H7 (cell line): ENCODE measurements at places on chromosomes 1 and 21. TPM values are rescaled to one million over a fixed set of nuclear protein-coding genes. Genes with fewer than 3 reads are reported as not detected.

DNA sequence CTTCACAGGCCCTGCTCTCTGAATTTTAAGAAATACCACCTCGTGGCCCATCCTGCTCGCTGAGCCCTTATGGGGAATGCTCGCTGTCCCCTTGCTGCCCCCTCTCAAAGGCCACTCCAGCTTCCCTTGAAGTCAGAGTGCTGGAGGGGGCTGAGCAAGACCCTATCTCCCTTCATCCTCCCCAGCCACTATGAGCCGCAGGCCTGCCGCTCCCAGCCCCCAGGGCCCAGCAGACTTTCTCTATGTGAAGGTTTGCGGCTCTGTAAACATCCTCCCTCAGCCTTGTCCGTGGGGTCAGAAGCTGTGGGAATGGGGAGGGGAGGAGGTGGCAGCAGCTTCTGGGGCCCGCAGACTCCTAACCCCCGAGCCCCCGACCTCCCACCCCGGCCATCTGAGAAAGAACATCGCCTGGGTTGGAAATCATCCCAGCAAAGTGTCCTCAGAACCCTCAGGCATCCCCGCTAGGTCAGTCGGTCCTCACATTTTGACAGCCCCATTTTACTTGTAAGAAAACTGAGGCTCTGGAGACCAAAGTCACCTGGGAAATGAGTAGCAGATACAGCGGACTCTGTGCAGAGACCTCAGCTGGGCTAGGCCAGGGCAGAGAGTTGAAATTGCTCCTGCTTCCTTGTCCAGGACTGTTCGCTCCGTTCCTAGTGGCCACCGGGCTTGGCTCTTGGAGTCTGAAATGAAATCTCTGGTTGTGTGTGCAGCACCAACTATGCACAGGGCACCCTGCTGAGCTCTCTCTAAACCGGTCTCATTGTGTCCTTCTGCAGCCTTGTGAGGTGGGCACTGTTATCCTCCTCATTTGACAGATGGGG is 4.4 kb downstream of the KCNQ4 start:
- peak; percentile 64 for DNase-seq

The ELF3 gene
- total RNA-seq = 3.6 and 6.9 TPM in 2 replicates

GRCh38 chr1:29639156-29639736 is 402.9 kb downstream of the PTPRU start:
- no peak for DNase-seq

DNA sequence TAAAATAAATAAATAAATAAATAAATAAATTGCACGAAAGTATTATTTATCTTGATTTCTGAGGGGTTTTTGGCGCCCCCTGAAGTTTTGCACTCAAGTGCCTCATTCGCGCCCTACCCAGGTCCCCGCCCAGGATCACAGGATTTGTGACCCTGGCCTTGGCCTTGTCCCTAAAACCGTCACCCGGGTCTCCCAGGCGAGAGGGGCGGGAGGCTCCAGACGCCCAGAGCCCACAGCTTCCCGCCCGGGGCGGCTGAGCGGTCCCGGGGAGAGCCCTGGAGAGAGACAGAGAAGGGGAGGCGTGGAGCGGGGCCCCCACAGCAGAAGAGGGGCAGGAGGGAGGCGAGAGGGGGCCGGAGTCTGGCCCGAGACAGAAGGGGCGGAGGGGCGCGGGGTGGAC is 91.8 kb upstream of the CASZ1 start:
- DNase-seq = peak; percentile 79

DNA sequence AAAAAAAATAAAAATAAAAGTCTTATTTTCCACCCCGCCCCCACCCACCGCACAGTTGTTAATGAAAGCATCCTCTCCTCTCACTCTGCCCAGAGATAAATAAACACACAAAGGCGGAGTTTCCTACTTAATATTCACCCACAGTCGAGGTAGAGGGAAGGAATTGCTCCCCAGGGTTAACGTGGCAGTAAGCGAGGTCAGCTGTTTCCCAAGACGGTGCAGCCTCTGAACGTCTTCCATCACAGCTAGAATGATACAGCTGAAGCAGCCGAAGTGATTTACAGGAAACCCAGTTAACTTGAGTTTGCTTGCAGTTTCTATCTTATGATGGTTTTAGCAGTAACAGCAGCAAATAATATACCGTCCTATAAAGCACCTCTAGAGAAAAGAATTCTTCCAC is 283.9 kb downstream of the PBX1 start:
- DNase-seq = no peak

GRCh38 chr1:176719447-176719846 is 256.5 kb downstream of the PAPPA2 start:
- DNase-seq = no peak

- no peak for DNase-seq
These were observed 86.2 kb downstream of the CAMTA1 start for GRCh38 chr1:6871300-6871972.

DNA sequence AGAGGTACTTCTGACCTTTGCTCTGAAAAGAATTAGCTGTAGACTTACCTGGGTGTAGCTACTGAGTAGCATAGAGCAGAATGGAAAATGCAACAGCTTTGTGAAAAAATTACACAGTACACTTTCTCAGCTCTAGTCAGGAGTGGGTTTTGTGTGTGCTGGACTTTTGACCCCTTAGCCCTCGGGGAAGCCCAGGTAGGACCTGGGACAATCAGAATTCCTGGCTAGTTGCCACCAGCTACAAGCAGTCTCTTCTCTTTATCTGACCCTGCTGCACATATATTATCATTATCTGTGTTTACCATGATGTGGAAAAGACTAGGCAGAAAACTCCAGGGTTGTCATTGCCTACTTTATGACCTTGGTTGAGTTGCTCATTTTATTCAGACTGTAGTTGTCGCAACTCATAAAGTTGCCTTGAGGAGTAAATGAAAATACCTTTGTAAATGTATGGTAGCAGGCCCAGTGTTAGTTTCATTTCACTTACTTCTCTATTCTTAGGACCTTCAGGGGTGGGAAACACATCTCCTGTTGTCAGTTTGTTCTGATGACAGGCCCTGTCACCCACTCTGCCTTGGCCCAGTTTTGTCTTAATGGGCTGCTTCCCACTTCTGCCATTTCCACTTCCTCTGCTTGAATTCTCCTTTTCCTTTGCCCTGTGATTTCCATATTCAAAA is 5.4 kb downstream of the NEK7 start:
- DNase-seq = no peak

GRCh38 chr1:153945131-153945794 is 1.3 kb downstream of the DENND4B start:
- peak; percentile 67 for DNase-seq

DNA sequence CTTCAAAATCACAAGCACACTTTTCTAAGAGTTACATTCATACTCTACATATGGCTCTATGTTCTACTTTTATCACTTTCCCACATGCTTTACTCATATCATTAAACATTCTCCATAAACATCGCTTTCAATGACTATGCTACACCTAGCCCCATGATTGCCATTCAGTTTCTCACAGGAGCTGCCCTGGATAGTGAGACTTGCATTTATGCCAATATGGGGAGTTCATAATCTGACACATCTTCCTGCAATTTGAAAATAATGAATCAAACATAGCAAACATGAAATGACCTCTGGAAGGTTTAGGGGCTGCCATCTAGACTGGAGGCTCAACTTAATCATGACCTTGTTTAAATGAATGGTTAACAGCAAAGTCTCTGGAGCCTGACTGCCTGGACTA is 9.0 kb upstream of the CYP4A22 start:
- DNase-seq = no peak

DNA sequence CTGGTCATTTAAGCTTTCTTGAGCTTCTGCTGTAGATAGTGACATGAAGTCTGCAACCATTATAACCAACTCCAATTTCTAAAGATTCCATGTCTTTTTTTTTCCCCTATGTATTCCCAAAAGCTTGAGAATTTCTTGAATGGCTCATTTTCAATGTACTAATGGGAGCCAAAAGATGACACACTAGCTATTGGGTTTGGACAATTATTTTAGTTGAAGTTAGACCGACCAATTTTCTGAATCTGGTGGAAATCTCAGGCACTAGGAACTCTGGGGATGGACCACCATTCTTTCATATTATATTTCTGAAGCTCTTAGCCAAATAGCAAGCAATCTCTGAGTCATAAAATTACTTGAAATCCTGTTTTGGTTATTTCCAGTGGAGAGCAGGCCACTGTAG is 617.4 kb upstream of the ADAMTS5 start:
- no peak for DNase-seq

DNA sequence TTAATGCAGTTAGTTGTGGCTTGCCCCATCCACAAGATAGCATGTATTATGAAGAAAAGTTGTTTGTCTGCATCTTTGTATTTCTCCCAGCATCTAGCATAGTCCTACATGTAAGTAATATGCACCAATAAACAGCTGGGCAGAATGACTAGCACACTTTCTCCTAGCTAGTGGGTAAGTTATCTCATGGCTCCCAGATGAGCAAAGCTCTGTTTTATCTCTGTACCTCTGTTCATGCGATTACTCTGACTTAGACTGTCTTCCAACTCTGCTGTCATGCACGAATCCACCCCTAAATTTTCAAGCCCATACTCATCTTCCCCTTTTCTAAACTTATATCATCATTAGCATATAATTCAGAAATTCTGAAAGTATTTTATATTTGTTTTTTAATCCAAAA is 37.5 kb upstream of the KCTD3 start:
- DNase-seq = no peak

- no peak for DNase-seq
These were observed 21.0 kb downstream of the CD160 start for GRCh38 chr1:145740269-145740668.

DNA sequence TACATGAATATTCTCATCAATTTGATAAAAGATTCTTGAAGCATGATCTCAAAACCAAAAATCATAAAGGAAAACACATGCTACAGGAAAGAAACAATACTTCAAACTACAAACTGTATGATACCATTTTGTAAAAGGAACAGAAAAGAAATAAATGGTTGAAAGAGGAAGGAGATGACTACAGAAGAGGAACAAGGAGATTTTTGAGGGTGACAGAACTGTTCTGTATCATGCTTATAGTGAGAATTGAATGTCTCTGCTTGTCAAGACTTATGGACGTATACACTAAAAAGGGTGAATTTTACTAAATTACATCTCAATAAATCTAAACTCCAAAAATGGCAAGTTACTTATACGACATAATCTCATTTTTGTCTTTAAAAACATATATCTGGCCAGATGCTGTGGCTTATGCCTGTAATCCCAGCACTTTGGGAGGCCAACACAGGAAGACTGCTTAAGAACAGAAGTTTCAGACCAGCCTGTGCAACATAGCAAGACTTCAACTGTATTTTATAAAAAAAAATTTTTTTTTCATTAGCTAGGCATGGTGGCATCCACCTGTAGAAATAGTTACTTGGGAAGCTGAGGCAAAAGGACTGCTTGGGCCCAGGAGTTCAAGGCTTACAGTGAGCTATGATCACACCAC is 125.4 kb downstream of the EIF4G3 start:
- no peak for DNase-seq

The AVPR1B gene
- not detected in 2 replicates for total RNA-seq

- DNase-seq = no peak
These were observed 28.9 kb upstream of the CD101 start for GRCh38 chr1:116972674-116973030.

GRCh38 chr1:67482733-67483482 is 52.7 kb upstream of the SERBP1 start:
- no peak for DNase-seq

DNA sequence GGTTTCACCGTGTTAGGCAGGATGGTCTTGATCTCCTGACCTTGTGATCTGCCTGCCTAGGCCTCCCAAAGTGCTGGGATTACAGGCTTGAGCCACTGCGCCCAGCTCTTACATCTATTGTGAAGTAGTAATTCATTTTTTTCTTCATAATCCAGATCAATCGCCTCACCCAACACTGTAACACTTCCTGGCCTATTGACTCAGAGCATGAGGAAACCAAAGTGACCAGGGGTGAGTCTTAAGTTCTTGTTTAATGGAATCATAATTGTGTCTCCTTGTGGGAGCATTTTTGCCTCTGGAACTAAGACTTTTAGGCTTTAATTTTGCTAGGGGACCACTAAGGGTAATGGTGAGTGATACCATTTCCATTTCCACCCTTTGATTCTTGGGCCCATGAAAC is 27.4 kb downstream of the TNFSF18 start:
- DNase-seq = no peak

The SPATA6 gene
- 25.9 and 28.3 TPM in 2 replicates for total RNA-seq

The KIF17 gene
- 3.5 and 10.1 TPM in 2 replicates for total RNA-seq

- DNase-seq = peak; percentile 88
These were observed 21.8 kb downstream of the ATF3 start for GRCh38 chr1:212630158-212630900.

- DNase-seq = no peak
These were observed 42.6 kb upstream of the EPS15 start for GRCh38 chr1:51561702-51562101.

- no peak for DNase-seq
These were observed 33.3 kb downstream of the RGL1 start for GRCh38 chr1:183838221-183838620.

DNA sequence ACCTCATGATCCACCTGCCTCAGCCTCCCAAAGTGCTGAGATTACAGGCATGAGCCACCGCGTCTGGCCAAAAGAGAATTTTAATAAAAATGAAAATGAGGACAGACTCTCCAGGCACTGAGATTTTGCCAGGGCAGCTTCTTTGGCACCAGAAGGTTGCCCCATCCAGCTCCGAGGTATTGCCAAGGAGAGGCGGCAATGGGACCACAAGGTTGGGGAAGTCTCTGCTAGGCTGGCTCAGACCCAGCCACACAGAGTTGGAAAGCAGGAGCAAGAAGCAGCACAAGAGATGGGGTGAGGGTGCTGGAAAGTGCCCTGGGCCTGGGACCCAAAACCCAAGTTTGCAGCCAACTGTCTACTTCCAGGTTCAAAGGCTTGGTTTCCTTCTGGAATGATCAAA is 200.9 kb downstream of the HHIPL2 start:
- DNase-seq = no peak

- no peak for DNase-seq
These were observed 4.9 kb upstream of the TENT5C start for GRCh38 chr1:117600966-117601365.

The LDLRAD1 gene
- total RNA-seq = not detected in 2 replicates

GRCh38 chr1:96096613-96097321 is 624.8 kb upstream of the PTBP2 start:
- DNase-seq = no peak

GRCh38 chr1:21932127-21932526 is 5.0 kb downstream of the HSPG2 start:
- DNase-seq = no peak

DNA sequence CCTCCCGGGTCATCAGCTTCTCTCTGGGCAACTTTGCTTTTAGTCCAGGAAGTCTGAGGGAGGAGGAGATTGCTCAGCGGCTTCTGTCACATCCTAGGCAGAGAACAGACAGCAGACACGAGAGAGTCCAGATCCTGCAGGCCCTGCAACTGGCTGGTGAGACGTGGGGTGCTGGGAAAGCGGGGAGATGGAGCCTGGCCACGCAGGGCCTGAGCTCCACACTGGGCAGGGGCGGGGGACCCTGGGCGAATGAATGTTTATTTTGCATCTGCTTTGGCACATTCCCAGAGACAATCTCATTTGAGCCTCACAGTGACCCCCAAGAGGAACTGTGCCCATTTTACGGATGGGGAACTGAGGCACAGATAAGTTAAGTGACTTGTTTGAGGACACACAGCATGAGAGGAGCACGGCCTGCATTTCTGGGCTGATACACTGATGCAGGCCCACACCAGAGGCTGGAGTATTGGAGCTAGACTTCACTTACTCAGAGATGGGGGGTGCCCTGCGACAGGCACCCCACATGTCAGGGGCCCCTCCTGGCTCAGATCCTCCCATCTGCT is 9.6 kb downstream of the C1orf167 start:
- no peak for DNase-seq
